ENCODE measurements at places on chromosomes 4 and X. TPM values are rescaled to one million over a fixed set of nuclear protein-coding genes. Genes with fewer than 3 reads are reported as not detected.

Gene ZFP42
- 0.15 TPM for total RNA-seq

Gene TLL1
- total RNA-seq = 0.15 TPM

Gene MAGEA1
- total RNA-seq = not detected

Gene RASSF6
- total RNA-seq = under 0.01 TPM

Gene PAK3
- total RNA-seq = 1.2 TPM

Gene RTL3
- 0.29 TPM for total RNA-seq

Gene USP17L15
- total RNA-seq = not detected

Gene KCNE5
- 0.66 TPM for total RNA-seq

Gene OPRPN
- not detected for total RNA-seq

Gene RAB39B
- 1.7 TPM for total RNA-seq

Gene MRPS18C
- total RNA-seq = 15.4 TPM

Gene GLRB
- total RNA-seq = 11.8 TPM

Gene NIPAL1
- total RNA-seq = not detected

Gene CFAP47
- total RNA-seq = not detected

Gene BANK1
- 0.44 TPM for total RNA-seq

Gene MAGEB10
- 0.17 TPM for total RNA-seq

Gene SETD7
- 60.5 TPM for total RNA-seq

Gene H2BW2
- not detected for total RNA-seq

Gene NCAPG
- total RNA-seq = 44.4 TPM

Gene RBMX2
- total RNA-seq = 20.5 TPM

Gene L1CAM
- total RNA-seq = 1.2 TPM

Gene HHIP
- total RNA-seq = 0.29 TPM

Gene CPE
- 30.8 TPM for total RNA-seq

Gene DOK7
- total RNA-seq = 0.17 TPM

Gene AWAT2
- not detected for total RNA-seq

Measured in smooth muscle cell of trachea (primary cell).